ENCODE measurements at places on chromosomes 3 and 15. TPM values are rescaled to one million over a fixed set of nuclear protein-coding genes. Genes with fewer than 3 reads are reported as not detected.

DNA sequence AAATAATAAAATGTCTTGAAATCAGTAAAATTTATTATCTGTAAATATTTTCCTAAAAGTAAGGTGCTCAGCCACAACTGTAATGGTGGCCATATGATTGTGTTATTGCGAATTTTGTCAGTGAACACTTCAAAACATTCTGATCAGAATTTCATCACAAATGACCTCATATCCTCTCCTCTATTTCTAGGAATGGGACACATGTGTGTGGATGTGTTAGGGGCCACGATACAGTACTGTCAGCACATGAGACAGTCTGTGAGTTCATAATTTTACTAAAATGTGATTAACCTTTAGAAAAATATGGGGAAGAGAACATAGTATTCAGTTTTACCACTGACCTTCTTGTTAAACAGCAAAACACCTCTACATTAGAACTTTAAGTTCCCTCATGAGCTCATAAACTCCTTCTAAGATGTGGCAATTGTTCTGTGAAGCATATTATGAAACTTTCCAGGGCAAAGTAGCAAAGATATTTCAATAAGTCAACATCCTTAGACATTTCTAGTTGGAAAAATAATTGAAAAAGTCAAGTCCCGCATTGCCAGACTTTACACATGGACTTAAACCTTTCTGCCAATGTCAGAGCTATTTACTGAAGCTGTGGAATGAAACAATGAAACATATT is 158.2 kb upstream of the ABI3BP start:
- no peak overlapping the region for H3K4me3 ChIP-seq
- no peak for DNase-seq
- peaks cover 10% of the 10 kb centered on the region for H3K4me1 ChIP-seq
- H3K27ac ChIP-seq, result no peak overlapping the region
- H3K27me3 ChIP-seq, result no peaks in the 10 kb centered on the region

DNA sequence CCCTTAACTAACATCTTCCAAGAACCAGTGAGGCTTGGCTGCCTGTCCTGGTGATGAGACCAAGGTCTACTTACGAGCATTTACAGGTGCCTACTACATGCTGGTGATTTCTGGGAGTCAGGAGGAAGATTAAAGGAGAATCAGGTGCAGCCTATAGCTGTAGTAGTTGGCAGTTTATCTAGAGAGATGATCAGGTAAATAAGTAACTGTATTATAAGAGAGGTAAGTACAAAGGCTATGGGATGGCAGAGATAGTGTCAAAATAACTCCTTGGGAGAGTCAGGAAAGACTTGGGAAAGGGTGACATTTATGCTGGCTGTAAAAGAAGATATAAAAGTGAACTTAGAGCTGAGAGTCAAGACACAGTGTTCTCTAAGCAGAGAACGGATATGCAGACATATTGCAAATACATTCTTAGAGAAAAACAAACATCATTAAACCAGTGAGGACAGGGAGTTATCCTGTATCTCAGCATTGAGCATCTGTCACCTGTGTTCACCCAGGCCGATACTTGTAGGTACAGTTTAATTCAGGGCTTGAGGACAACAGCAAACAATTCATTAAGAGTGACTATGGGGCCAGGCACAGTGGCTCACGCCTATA is 49.7 kb upstream of the ACP3 start:
- no peak overlapping the region for H3K4me3 ChIP-seq
- no peak overlapping the region for H3K27ac ChIP-seq
- no peaks in the 10 kb centered on the region for H3K4me1 ChIP-seq

DNA sequence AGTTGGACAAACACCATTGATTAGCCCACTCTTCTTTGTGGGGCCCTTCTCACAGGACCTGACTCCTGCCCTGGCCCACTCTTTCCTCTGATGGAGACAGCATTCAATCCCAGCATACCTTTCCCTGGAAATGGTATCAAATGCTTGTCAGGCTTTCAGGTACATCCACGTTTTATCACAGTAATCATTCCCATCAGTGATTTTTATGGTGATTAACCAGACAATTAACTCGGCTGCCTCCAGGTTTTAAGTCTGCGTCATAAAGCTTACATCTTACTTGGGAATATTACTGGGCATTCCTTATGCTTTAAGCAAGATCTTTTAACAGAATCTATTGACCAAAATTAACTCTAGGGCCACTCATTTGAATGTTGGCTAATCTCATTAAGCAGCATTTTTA is 33.4 kb downstream of the LRRK1 start:
- peaks cover 16% of the 10 kb centered on the region for H3K27me3 ChIP-seq
- no peaks in the 10 kb centered on the region for H3K36me3 ChIP-seq
- no peak overlapping the region for H3K27ac ChIP-seq
- no peak overlapping the region for H3K4me3 ChIP-seq

- no peak for DNase-seq
- no peak overlapping the region for H3K27ac ChIP-seq
- H3K4me1 ChIP-seq, result no peaks in the 10 kb centered on the region
- no peak overlapping the region for H3K4me3 ChIP-seq
Measured at GRCh38 chr3:32322311-32322710, 69.3 kb upstream of the CMTM7 start.

GRCh38 chr3:45666757-45667431 is 22.3 kb upstream of the SACM1L start:
- H3K36me3 ChIP-seq, result peaks cover 49% of the 10 kb centered on the region
- no peak for DNase-seq
- H3K27ac ChIP-seq, result peak overlapping the region; percentile 51
- H3K4me1 ChIP-seq, result peaks cover 47% of the 10 kb centered on the region
- no peaks in the 10 kb centered on the region for H3K27me3 ChIP-seq
- H3K4me3 ChIP-seq, result no peak overlapping the region

DNA sequence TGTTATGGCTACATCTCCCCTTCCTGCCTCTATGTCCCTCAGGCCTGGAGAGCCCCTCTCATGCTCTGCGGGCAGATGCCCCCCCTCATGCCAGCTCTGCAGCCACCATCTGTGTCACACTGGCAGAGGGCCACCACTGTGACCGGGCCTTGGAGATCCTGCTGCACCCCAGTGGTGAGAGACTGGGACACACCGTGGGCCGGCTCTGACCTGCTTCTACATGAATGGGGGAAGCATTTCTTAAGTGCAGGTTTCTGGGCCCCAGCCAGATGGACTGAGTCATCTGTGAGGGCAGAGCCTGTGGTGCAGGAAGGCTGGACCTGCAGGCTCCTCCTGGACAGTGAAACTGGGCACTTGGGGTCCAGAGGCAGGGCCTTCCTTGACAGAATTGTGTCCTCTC is 4.8 kb downstream of the VWA5B2 start:
- no peak overlapping the region for H3K4me3 ChIP-seq
- no peak for DNase-seq
- peaks cover 3% of the 10 kb centered on the region for H3K4me1 ChIP-seq
- peaks cover 22% of the 10 kb centered on the region for H3K27me3 ChIP-seq
- no peak overlapping the region for H3K27ac ChIP-seq

DNA sequence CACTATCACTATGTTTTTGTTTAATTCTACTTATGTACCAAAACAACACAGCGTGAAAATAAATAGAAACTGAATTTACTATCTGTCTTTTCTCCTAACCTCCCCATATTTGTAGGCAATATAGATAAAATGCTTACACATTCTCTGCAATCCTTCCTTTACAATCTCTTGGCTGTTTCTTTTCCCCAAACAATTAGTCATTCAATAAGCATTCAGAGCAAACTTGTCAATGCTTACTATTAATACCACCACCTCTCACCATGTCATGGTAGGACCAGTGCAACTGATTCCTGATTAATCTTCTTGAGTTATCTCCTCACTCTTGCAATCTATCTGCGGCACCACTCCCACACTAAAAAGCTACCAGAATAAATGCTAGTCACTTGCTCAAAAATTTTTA is 74.0 kb upstream of the TTBK2 start:
- no peak for DNase-seq
- peaks cover 50% of the 10 kb centered on the region for H3K36me3 ChIP-seq
- no peaks in the 10 kb centered on the region for H3K27me3 ChIP-seq
- no peak overlapping the region for H3K4me3 ChIP-seq
- no peak overlapping the region for H3K27ac ChIP-seq

DNA sequence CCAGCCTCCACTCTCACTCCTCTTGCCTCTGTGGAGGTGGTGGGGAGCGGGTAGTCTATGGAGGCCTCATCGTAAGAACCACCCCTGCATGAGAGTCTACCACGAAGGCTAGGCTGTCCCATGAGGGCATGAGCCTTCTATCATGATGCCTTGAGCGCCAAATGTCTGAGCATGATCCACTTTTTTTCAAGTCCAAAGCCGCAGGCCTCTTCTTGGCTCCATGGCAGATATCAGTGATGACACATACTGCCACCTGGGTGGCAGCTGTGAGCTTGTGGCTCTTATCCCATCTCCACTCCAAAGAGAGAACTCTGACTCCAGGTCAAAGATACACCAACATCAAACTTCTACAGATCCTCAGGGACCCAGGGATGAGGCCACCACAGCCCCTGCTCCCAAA is 13.5 kb downstream of the POC1A start:
- H3K27me3 ChIP-seq, result no peaks in the 10 kb centered on the region
- H3K27ac ChIP-seq, result no peak overlapping the region
- peaks cover 35% of the 10 kb centered on the region for H3K36me3 ChIP-seq
- peaks cover 6% of the 10 kb centered on the region for H3K4me1 ChIP-seq

GRCh38 chr3:190369668-190370295 is 18.2 kb upstream of the CLDN16 start:
- peaks cover 4% of the 10 kb centered on the region for H3K27me3 ChIP-seq
- no peak overlapping the region for H3K27ac ChIP-seq
- DNase-seq, result no peak

- no peaks in the 10 kb centered on the region for H3K27me3 ChIP-seq
- no peaks in the 10 kb centered on the region for H3K4me1 ChIP-seq
- no peaks in the 10 kb centered on the region for H3K36me3 ChIP-seq
- H3K27ac ChIP-seq, result no peak overlapping the region
- no peak overlapping the region for H3K4me3 ChIP-seq
Measured at GRCh38 chr15:36831904-36832287, 252.5 kb downstream of the CDIN1 start.

GRCh38 chr15:25990220-25990619 is 127.1 kb upstream of the ATP10A start:
- DNase-seq, result no peak
- H3K36me3 ChIP-seq, result no peaks in the 10 kb centered on the region
- no peak overlapping the region for H3K4me3 ChIP-seq
- no peak overlapping the region for H3K27ac ChIP-seq
- no peaks in the 10 kb centered on the region for H3K27me3 ChIP-seq

DNA sequence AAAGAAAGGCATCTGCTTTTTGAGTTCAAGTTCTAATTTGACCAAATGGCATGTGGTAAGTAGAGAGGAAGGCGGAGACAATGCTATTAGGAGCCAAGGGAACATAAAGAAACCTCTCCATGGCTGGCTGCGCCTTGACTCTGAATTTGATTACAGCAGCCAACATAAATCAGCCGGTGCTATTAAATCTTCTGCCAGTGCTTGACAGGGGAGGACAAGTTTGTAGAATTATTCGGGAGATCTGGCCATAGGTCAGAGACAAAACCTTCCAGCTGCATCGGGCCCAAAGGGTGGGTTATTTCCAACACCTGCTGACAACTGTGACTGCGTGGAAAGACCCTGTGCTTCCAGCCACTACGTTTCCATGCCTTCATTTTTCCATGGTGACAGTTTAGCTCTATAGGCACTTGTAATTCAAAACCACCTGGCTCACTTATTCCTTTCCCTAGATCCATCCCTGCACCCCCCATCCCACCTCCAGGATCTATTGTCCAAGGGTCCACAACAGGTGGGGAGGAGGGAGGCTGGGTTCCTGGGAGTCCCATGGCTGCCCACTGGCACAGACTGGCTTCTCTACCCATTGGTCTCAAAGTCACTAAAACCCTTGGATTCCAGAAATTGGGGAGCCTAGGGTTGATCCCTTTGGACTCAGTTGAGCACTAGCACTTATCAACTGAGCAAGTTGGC is 15.9 kb downstream of the COLQ start:
- H3K27ac ChIP-seq, result no peak overlapping the region
- no peak overlapping the region for H3K4me3 ChIP-seq

- no peaks in the 10 kb centered on the region for H3K27me3 ChIP-seq
- peak within 1 kb of the TSS; percentile 90 for H3K27ac ChIP-seq
- peaks cover 51% of the 10 kb centered on the region for H3K36me3 ChIP-seq
- H3K4me3 ChIP-seq, result peak within 1 kb of the TSS; percentile 80
- DNase-seq, result peak; percentile 71
- H3K4me1 ChIP-seq, result peaks cover 30% of the 10 kb centered on the region
Measured at GRCh38 chr3:49276475-49277382, at the start of gene C3orf62. TSS of gene C3orf62 (minus strand) at chr3:49277232. CDS start at chr3:49276872, 360 bp downstream.

DNA sequence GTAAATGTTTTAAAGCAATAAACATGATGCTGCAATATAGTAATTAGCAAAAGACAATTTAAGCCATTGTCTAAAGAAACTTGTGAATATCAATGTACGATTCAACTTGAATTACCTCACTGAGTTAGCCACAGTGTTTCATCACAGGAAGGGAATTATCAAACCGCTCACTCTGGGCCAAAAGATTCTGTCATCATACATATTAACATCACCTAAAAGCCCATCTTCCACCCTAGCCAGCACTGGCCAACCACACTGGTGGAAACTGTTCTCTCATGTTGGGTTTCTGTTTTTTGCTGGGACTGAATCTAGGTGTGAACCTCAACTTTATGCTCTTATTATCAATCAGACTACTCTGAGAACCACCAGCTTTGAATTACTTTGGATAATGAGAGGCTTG is 497.7 kb upstream of the THBS1 start:
- no peak overlapping the region for H3K27ac ChIP-seq
- no peak overlapping the region for H3K4me3 ChIP-seq
- H3K36me3 ChIP-seq, result no peaks in the 10 kb centered on the region
- DNase-seq, result no peak

DNA sequence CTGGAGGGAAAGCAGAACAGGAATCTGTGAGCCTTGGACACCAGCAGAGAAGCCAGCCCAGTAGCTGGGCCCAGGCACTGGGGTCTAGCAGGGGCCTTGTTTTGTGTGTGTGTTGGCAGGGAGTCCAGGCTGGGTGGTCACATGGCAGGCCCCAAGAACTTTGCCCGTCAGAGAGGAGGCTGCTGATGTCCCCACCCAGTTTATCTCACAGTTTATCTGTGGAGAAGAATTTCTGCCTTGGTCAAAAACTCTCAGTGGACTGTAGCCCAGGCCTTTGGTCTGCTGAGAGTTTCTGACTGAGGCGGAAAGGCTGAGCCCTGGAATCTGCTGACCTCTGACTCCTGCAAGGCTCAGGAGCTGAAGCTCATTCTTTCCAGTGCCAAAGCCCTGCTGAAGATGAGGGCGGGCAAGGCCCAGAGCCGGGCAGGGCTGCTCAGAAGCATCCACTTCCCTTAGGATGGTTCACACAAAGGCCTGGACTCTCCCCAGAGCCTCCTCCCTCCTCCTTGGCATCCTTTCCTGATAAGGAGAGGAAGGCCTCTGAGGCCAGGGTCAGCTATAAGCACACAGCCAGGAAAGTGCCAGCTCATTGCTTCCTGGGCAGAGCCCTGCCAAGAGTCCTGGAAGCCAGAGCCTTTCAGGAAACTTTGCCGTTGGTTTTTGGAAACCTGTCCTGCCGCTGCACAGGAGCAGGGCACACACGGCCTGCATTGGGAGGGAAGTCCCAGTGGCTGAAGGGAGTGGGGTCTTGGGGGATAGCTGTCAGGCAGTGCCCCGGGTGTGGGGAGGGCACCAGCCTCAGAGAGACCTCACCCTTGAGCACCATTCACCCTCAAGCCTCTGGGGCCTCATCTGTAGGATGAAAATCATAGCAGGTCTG is 37.2 kb upstream of the SLCO2A1 start:
- peaks cover 2% of the 10 kb centered on the region for H3K4me1 ChIP-seq
- H3K36me3 ChIP-seq, result no peaks in the 10 kb centered on the region
- H3K4me3 ChIP-seq, result no peak overlapping the region
- no peak for DNase-seq

TTC14 gene
- 50.0 TPM for total RNA-seq

TP63 gene
- total RNA-seq, result 5.6 TPM

PATL2 gene
- total RNA-seq, result 16.9 TPM

MTHFS gene
- 33.3 TPM for total RNA-seq

FRMD5 gene
- 0.09 TPM for total RNA-seq

ARHGAP31 gene
- total RNA-seq, result 13.2 TPM

CFAP91 gene
- not detected for total RNA-seq

SCN5A gene
- total RNA-seq, result not detected

GADL1 gene
- not detected for total RNA-seq

Measured in activated T-helper 2 cell treated with anti-CD3 and anti-CD28 coated beads, Interferon-gamma antibody, Interleukin-2, Interleukin-4, amounts not matched to agents 10 μg/mL and 5 μg/mL and 100 μg/mL, durations not matched to agents 14 hours and 24 hours and 36 hours (primary cell).